ENCODE measurements at places on chromosomes 2 and 18.
A peak's percentile ranks its signal among the peaks of the same experiment; 100 is the strongest.

DNA sequence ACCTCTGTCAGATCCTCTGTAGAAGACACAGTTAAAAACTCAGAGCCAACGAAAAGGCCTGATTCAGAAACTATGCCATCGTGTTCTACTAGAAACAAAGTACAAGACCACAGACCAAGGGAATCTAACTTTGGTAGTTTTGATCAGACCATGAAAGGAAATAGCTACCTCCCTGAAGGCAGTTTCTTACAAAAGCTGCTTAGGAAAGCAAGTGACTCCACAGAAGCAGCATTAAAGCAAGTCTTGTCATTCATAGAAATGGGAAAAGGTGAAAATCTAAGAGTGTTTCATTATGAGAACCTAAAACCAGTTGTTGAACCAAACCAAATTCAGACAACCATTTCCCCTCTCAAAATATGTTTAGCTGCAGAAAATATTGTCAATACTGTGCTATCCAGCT, 58.2 kb downstream of the FSIP2 start:
- DNase-seq, result no peak

DNA sequence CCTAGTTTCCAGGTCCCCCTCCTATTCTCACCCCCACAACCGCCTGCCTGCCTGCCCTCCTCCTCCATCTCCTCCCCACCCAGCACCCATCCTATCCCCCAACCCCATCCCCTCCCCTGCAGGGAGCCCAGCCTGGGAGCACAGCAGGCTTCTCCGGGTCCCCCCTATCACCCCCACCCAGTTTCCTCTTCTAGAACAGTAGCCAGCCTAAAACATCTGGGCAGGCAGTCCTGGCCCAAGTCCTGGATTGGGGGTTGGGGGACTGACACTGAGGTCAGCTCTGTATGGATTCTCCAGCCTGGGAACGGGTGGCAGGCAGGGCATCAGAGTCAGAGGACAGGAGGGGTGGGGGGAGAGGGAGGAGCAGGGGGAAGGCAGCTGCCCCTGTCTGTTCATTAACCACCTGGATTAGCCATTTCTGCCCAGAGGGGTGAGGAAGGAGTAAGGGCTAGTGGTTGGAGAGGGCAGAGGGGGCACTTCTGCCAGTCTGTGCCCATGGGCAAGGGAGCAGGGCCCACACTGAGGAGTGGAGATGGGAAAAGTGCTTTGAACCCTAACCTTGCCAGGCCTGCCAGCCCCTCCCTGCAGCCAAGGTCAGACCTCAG, 60.0 kb downstream of the TNS1 start:
- DNase-seq, result no peak

DNA sequence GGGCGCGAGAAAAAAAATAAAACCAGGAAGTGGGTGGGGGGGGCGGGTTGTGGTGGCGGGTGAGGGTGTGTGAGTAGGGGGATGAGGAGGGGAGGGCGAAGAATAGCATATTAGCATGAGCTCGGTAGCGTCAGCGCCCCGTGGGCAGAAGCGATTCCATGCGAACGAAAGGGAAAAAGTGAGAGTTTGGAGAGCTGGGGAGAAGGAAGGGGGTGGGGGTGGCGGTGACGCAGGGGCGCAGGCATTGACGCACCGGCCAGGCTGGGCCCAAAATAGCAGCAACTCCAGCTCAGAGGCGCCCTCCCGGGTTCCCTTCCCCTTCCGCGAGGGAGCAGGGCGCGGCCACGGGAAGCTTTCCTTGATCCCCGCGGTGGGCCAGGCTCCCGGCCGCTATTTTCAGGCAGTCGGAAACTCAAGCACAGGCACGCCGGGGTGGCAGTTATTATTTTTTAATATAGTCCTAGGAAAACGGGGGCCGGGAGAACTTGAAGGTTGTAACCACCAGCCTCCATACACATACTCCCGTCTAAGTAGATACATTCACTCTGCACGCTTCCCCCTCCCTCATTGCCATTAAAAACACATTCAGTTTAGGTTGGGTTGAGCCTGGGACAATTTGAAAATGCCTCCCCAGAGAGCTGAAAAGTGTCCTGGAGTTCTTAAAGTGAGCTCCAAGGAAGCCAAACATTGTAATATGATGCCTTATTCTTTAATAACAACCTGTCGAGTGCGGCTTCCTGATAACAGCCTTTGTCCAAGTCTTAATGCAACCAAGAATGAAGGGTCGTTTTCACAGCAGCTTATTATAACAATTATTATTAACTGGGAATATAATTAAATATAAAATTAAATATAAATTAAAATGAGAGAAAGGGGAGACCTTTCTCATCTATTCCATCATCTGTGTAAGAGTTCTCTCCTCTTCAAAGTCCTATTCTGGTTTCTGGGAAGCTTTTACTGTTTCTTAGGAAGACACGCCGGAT, 2.3 kb upstream of the NR4A2 start:
- peak; percentile 70 for DNase-seq

- DNase-seq, result no peak
Observed at GRCh38 chr2:149972066-149972465, 384.5 kb upstream of the MMADHC start.

GRCh38 chr2:238597638-238598528, 171.2 kb downstream of the ASB1 start:
- DNase-seq, result no peak

- DNase-seq, result no peak
Observed at GRCh38 chr2:183348492-183348891, 224.2 kb downstream of the NUP35 start.

DNA sequence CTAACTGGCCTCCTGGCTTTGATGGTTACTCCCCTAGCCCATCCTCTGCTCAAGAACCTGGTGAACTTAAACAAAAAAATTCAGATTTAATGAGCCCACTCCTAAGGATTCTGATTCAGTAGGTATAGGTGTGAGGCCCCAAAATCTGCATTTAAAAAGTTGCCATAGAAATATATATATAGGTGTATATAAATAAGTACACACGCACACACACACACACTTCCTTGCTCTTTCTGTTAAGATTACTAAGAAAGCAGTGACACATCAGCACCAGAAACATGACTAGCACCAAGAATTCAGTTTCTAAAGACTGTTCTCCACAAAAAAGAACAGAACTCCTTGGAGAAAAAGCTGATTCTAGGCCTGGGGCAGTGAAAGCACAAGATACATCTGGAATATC, 17.8 kb downstream of the EML6 start:
- DNase-seq, result no peak

Data from GM13976 (cell line).